ENCODE measurements at places on chromosomes 4 and X.

DNA sequence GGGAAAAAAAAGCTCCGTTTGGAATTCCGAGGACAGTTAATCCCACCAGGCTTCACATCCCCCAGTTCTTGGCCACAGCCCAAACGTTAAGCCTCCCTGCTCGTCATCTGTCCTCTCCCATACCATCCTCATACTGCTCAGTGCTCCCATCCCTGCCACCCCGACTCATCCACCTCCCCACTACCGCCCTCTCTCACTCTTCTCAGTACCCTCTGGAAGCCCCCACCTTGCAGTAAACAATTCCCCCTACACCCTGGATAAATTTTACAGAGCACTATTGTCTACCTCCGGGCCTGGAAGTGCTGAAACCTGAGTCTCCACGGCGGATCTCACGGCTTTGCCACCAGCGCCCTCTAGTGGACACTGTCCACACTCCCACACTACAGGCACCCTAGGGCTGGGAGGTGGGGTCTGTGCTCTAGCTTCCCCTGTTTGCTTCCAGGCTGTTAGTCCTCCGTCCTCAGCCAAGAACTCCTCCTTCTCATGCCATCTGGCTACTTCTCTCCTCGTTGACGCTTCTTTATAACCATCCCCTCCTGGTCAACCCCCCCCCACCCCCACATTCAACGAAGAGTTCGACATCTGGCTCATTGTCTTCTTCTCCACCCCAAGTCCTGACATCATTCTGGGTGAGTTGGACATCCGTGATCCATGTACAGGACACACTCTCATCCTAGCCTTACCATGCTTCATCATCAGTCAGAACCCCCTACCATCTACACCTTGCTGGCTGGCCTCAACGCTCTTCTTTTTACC is 54.5 kb downstream of the RTL9 start:
- DNase-seq: peak; percentile 43

DNA sequence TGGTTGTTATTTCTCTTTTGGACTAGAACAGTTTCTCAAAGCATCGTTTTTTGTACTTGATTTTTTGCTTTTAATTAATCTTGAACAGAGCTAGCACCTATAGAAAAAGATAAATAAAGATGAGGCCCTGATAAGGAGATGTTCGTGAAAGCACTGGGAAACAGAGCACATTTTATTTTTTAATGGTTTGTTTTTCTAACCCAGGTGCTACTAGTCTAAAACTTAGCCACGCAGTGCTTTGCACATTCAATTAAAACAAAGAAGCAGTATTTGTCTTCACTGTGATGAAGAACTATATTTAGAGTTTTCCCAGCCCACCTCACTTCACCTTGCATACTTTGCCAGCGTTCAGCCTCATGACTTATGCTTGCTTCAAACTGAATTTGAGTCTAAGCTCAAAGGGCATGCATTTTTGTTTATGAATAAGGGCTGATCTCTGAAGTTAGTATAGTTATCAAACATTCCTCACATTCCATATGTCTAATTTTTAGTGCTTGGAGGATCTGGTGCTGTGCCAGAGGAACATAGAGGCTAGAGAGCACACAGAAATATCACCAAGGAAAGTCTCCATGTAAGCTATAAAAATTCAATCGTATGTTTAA is 76.7 kb downstream of the WWC2 start:
- no peak for DNase-seq

DNA sequence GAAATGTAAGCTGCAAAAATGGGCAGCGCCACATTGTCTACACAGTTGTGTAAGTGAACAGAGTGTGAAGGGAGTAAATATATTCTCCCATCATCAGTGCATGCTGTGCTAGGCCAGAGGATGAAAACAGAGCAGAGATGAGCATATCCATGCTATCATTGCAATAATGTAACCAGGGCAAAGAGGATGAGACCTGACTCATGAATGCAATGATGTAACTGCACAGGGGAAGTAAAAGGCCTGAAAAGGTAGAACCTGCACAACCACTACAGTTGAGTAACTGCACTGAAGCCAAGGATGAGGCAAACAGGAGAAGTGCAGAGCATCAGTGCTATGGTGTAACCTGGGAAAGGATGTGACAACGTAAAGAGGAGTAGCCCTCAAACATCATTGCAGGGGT is 220.4 kb upstream of the FAM47C start:
- DNase-seq: no peak

DNA sequence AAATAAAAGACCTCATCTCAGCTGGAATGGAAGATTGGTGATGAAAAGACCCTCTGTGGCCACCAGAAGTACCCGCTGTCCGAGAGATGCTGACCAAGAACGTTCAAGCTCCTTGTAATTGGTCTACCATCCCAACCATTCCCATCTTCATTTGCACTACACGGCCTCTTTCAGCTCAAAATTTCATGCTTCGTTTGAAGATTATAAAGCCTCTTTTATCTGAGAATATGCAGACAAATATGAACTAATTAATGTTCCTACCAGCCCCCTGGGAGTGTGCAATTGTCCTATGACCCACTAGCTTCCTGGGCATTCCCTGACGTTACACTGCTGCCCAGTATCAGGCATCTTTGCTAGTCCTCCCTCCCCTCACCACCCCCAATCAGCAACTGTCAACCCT is 583.7 kb downstream of the MID1IP1 start:
- no peak for DNase-seq

DNA sequence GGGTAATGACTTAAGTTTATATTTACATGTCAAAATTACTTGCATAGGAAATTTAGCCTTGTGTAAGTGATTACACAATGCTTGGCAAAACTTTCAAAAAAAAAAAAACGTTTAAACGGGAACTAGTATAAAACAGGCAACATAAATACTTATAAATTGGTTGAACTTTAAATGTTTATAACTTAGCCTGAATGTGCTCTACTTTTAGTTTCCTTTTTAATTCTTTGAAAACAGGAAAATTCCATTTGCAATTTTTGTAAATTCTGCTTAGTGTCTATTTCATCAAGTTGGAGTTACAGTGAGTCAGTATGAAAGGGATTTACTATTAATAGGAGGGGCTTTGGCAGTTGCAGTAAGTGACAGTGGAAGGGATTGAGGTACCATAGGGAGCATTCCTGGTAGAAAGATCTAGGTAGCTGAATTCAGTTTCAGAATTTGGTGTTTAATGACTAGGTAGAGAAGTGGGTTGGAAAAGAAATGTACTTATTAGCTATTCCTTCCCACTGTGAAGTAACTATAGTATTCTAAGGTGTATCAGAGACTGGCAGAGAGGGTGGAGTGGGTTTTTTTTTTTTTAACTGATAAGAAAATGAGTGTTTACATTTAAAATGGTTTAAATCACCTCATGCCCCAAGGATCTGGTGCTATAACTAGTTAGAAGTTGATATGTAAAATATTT is 2.8 kb downstream of the STAG2 start:
- DNase-seq: peak; percentile 19
